ENCODE measurements at places on chromosomes 4 and X. TPM values are rescaled to one million over a fixed set of nuclear protein-coding genes. Genes with fewer than 3 reads are reported as not detected.

DNA sequence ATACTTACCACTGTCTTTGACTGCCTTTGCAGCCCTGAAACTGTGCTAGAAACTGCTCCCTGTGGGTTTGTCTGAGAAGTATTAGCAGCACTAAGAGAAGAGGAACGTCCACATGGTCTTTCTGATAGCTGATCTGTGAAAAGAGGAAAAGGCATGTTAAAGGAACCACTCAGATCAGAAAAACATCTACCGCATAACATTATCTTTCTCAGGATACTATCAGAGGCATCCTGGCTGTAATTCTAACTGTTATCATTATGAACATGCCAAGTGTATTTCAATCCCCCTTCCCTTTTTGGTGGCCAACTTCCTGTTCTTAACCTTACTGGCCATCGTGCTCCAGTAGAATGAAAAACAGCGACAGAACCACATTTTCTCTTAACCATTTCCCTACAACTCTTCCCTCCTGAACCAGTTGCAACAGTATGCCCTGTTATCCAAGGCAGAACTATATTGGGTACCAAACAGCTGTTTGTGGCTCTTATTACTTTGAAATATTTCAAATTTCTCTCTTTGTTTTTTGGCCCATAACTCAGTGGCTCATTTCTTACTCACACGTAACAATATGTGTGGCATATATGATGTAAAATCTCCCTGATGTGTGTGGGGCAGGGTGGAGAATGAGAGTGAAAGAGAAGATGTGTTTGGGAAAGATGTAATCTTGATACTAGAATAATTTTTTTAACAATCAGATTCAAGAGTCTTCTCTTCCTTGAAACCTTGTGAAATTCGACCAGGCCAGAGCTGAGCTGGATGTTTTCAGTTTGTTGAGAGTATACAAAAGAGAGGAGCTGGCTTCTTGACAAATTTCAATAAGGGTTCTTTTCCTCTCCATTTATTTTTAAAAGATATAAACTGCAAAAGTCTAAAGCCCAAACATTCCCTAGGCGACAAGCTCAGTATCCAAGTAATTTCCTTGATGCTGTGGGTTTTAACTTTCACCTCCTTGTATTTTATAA lies 35.2 kb downstream of the ARHGEF6 start:
- no peak overlapping the region for H3K4me3 ChIP-seq
- no peak for DNase-seq
- peaks cover 5% of the 10 kb centered on the region for H3K36me3 ChIP-seq
- no peak overlapping the region for H3K27ac ChIP-seq
- peaks cover 49% of the 10 kb centered on the region for H3K4me1 ChIP-seq

Gene CENPVL1
- total RNA-seq, result not detected

Gene HSFX1
- total RNA-seq, result 2.3 TPM

Gene RASSF6
- total RNA-seq, result not detected

GRCh38 chrX:7286168-7286837 lies 138.3 kb upstream of the PUDP start:
- no peak overlapping the region for H3K27ac ChIP-seq
- H3K36me3 ChIP-seq, result no peaks in the 10 kb centered on the region
- no peak overlapping the region for H3K4me3 ChIP-seq

Gene GC
- not detected for total RNA-seq

Gene FAM133A
- not detected for total RNA-seq

- H3K4me1 ChIP-seq, result no peaks in the 10 kb centered on the region
- H3K27me3 ChIP-seq, result peaks cover 9% of the 10 kb centered on the region
- DNase-seq, result no peak
These were observed 132.2 kb upstream of the FAM47B start for GRCh38 chrX:34810364-34810763.

DNA sequence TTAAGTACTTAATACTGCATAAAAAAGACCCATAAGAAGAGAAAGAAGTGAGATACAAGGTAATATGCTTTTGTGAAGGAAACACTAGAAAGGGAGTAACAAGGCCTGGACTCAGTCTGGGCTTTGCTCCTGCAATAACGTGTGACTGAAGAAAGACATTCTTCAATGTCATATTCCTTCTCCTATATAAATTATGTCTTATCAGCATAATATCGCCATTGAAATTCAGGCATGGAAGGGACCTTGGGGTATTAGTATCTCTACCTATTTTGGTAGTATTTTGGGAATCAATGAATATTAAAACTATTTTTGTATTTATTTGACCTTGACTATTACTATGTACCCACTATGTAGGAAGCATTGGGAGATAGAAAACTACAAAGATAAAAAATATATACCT lies 62.2 kb upstream of the GIMD1 start:
- H3K4me3 ChIP-seq, result no peak overlapping the region
- no peak overlapping the region for H3K27ac ChIP-seq
- no peak for DNase-seq
- no peaks in the 10 kb centered on the region for H3K4me1 ChIP-seq
- no peaks in the 10 kb centered on the region for H3K36me3 ChIP-seq
- no peaks in the 10 kb centered on the region for H3K27me3 ChIP-seq

- no peak overlapping the region for H3K4me3 ChIP-seq
- H3K27ac ChIP-seq, result no peak overlapping the region
- H3K4me1 ChIP-seq, result peaks cover 4% of the 10 kb centered on the region
- no peaks in the 10 kb centered on the region for H3K36me3 ChIP-seq
These were observed 6.9 kb upstream of the CLOCK start for GRCh38 chr4:55553441-55554201.

Gene PAGE3
- not detected for total RNA-seq

DNA sequence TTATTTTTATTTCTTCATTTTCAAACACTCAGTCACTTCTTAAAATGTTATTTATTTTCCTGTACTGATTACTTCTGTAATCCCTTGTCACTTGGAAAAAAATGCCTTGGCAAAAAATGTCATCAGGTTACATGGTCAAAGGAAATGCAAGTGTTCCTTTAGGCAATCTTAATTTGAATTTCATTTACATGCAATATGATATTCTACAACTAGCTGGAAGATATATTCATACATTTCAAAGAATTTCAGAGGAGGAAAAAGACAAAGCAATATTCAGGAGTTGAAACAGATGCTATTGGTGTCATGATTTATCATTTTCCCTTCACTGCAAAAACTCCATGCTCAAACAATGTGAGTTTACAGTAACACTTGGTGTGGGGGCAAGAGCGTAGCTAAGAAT lies 1316.6 kb downstream of the FSTL5 start:
- no peaks in the 10 kb centered on the region for H3K4me1 ChIP-seq
- no peaks in the 10 kb centered on the region for H3K27me3 ChIP-seq
- DNase-seq, result no peak

Gene BCORL1
- 7.8 TPM for total RNA-seq

Gene FAM9B
- total RNA-seq, result not detected

- H3K4me3 ChIP-seq, result no peak overlapping the region
- DNase-seq, result no peak
- no peaks in the 10 kb centered on the region for H3K36me3 ChIP-seq
- H3K4me1 ChIP-seq, result no peaks in the 10 kb centered on the region
- H3K27ac ChIP-seq, result no peak overlapping the region
These were observed 10.3 kb downstream of the SPATA4 start for GRCh38 chr4:176185051-176185450.

Gene TEC
- total RNA-seq, result 4.5 TPM

DNA sequence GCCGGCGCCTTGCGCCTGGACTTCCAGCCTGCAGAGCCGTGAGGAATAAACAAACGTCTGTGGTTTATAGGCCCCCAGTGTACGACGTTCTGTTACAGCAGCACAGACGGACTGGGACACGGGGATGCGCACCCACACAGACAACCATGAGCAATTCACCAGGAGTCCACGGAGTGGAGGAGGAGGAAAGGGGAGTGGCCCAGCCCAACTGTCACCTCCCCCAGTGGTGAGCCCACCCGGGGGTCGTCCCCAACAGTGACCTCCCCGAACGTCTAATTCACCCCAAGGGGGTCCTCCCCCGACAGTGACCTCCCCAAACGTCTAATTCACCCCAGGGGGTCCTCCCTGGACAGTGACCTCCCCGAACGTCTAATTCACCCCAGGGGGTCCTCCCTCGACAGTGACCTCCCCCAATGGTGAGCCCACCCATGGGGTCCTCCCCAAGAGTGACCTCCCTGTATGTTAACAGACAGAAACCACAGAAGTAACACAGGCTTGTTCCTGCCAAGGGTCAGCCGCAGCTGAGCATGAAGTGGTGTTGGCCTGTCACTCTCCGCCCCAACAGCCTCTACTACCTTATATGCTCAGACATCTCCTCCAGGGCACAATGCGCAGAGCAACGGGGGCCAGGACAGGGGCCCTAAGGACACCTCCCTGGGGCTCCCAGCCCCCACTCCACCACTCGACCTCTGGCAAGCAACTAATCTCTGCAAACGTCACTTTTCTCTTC lies 6.2 kb downstream of the GAK start:
- no peaks in the 10 kb centered on the region for H3K36me3 ChIP-seq
- H3K27me3 ChIP-seq, result no peaks in the 10 kb centered on the region
- no peak overlapping the region for H3K4me3 ChIP-seq
- DNase-seq, result no peak
- H3K4me1 ChIP-seq, result peaks cover 55% of the 10 kb centered on the region

- H3K36me3 ChIP-seq, result no peaks in the 10 kb centered on the region
- no peaks in the 10 kb centered on the region for H3K27me3 ChIP-seq
- no peak overlapping the region for H3K27ac ChIP-seq
- no peaks in the 10 kb centered on the region for H3K4me1 ChIP-seq
- DNase-seq, result no peak
These were observed 298.4 kb upstream of the ANKRD50 start for GRCh38 chr4:125010796-125011503.

DNA sequence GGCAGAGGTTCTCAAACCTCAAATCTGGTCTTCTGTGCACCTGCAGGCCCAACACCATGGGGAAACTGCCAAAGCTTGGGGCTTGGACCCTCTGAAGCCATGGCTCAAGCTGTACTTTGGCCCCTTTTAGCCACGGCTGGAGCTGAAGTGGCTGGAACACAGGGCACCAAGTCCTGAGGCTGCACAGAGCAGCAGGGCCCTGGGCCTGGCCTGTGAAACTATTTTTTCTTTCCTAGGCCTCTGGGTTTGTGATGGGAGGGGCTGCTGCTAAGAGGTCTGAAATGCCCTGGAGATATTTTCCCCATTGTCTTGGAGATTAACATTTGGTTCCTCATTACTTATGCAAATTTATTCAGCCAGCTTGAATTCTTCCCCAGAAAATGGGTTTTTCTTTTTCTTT lies 18.3 kb upstream of the PI4K2B start:
- no peak for DNase-seq
- H3K4me1 ChIP-seq, result no peaks in the 10 kb centered on the region
- no peaks in the 10 kb centered on the region for H3K27me3 ChIP-seq
- H3K36me3 ChIP-seq, result no peaks in the 10 kb centered on the region

Gene RTL3
- total RNA-seq, result 0.63 TPM

- no peaks in the 10 kb centered on the region for H3K36me3 ChIP-seq
- no peak for DNase-seq
- H3K27me3 ChIP-seq, result no peaks in the 10 kb centered on the region
- no peak within 1 kb of the TSS for H3K4me3 ChIP-seq
- H3K27ac ChIP-seq, result no peak within 1 kb of the TSS
- no peaks in the 10 kb centered on the region for H3K4me1 ChIP-seq
These were observed at the start of gene IL2RG for GRCh38 chrX:71111141-71111843. IL2RG (minus strand) TSS chrX:71111577; CDS start chrX:71111539, 38 bp downstream.

DNA sequence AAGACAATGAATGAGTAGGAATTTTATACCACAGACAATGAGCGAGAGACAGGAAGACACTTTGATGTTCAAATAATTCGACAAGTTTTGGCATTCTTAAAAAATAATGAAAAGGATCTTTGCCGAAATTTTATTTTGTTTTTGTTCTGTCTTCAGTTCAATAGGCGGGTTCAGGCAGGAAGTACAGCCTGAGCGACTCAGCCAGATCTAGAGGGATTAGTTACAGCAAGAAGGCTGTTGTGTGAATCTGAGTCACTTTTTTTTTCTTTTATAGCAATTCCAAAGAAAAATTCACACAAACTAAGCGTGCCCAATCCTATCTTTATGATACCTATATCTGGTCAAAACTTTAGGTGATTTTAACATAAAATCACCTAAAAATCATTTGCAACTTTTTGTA lies 505.4 kb upstream of the FAM241A start:
- H3K4me1 ChIP-seq, result no peaks in the 10 kb centered on the region
- no peaks in the 10 kb centered on the region for H3K27me3 ChIP-seq
- DNase-seq, result no peak
- no peak overlapping the region for H3K4me3 ChIP-seq

Gene HELT
- not detected for total RNA-seq

GRCh38 chr4:38615847-38616246 lies 48.2 kb upstream of the KLF3 start:
- H3K4me1 ChIP-seq, result no peaks in the 10 kb centered on the region
- no peak overlapping the region for H3K4me3 ChIP-seq
- H3K36me3 ChIP-seq, result no peaks in the 10 kb centered on the region
- no peaks in the 10 kb centered on the region for H3K27me3 ChIP-seq
- DNase-seq, result no peak

DNA sequence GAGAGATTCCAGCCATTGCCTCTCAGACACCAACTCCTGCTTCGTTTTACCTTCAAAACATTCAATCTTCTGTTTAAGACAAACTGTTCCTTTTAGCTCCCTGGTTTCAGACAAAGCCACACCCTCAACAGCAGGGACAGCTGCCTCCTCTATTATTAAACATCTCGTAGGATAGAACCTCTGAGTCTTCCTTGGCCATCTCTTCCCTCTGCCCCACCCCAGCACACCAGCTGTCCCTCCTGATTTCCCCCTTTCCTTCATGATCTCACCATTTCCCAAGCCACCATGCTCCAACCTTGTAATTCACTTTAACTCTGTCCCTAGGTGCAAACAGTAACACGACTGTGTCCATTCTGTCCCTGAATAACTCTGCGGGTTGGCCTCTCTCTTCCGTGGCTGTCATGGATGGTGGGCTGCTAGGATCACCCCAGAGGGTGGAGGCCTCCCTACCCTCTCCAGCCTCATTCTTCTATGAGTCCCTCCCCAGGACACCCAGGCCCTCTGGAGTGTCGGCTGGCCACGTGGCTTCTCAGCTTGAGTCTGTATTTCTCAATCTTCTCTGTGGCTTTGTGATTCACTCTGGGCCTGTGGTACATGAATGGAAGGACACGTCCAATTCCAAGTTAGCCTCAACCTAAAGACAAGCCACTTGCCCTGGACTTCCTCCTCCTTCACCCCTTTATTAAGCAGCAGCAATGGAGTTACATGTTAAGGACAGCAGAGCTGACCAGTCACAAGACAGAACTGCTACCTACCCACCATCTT lies 349.9 kb downstream of the FBXW7 start:
- no peak overlapping the region for H3K4me3 ChIP-seq
- no peak for DNase-seq
- no peak overlapping the region for H3K27ac ChIP-seq
- no peaks in the 10 kb centered on the region for H3K4me1 ChIP-seq
- no peaks in the 10 kb centered on the region for H3K36me3 ChIP-seq
- H3K27me3 ChIP-seq, result no peaks in the 10 kb centered on the region

DNA sequence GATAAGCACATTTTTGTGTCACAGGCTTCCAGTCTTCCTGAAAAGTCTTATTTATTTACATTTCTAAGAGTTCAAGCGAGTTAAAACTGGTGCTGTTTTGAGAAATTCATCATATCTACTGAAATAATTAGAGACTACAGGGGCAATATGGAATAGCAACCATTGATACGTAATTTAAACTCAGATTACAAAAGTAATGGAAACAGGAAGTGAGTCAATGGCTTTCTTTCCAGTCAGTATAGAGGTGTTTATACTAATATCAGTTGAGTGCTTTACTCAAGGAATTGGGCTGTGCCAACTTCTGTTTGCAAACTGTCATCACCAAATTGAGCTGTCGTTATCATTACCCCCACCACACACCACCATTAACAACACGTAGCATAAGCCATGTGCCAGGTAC lies 222.7 kb downstream of the COL25A1 start:
- peaks cover 3% of the 10 kb centered on the region for H3K27me3 ChIP-seq
- no peak for DNase-seq
- no peaks in the 10 kb centered on the region for H3K36me3 ChIP-seq
- no peaks in the 10 kb centered on the region for H3K4me1 ChIP-seq
- H3K27ac ChIP-seq, result no peak overlapping the region
